ENCODE measurements at places on chromosomes 2 and 18.

DNA sequence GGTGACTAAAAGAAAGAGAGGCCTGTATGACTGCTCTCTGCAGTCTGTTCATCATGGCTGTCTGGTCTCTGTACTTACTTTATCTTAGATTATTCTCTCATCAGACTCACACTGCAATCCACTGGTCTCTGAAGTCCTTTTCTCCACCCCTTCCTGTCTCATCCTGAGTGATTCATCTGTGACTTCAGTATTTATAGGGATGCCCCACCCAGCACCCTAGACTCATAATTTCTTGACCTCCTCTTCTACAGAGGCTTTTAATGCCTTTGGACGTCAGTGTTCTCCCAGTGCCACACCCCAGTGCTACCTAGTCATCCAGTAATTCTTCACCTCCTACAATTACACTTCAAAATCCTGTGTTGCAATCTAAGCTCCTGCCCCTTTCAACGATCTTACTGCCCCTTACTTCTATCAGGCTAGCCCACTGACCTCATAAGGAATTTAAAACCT is 14.9 kb upstream of the ITPRID2 start:
- H3K4me1 ChIP-seq, result no peaks in the 10 kb centered on the region
- no peaks in the 10 kb centered on the region for H3K27me3 ChIP-seq
- H3K4me3 ChIP-seq, result no peak overlapping the region
- DNase-seq, result no peak
- H3K27ac ChIP-seq, result no peak overlapping the region

- H3K27ac ChIP-seq, result no peak overlapping the region
- H3K27me3 ChIP-seq, result no peaks in the 10 kb centered on the region
- H3K4me1 ChIP-seq, result no peaks in the 10 kb centered on the region
- H3K36me3 ChIP-seq, result no peaks in the 10 kb centered on the region
These were observed 3.0 kb upstream of the NCKAP5 start for GRCh38 chr2:133571249-133571648.

GRCh38 chr2:43890855-43891254 is 52.1 kb downstream of the ABCG8 start:
- H3K4me3 ChIP-seq, result no peak overlapping the region
- no peak for DNase-seq
- H3K36me3 ChIP-seq, result peaks cover 45% of the 10 kb centered on the region
- H3K27ac ChIP-seq, result no peak overlapping the region
- peaks cover under 1% of the 10 kb centered on the region for H3K4me1 ChIP-seq

GRCh38 chr2:220167956-220168355 is 540.5 kb downstream of the SLC4A3 start:
- H3K4me1 ChIP-seq, result no peaks in the 10 kb centered on the region
- H3K36me3 ChIP-seq, result no peaks in the 10 kb centered on the region
- H3K27ac ChIP-seq, result no peak overlapping the region

DNA sequence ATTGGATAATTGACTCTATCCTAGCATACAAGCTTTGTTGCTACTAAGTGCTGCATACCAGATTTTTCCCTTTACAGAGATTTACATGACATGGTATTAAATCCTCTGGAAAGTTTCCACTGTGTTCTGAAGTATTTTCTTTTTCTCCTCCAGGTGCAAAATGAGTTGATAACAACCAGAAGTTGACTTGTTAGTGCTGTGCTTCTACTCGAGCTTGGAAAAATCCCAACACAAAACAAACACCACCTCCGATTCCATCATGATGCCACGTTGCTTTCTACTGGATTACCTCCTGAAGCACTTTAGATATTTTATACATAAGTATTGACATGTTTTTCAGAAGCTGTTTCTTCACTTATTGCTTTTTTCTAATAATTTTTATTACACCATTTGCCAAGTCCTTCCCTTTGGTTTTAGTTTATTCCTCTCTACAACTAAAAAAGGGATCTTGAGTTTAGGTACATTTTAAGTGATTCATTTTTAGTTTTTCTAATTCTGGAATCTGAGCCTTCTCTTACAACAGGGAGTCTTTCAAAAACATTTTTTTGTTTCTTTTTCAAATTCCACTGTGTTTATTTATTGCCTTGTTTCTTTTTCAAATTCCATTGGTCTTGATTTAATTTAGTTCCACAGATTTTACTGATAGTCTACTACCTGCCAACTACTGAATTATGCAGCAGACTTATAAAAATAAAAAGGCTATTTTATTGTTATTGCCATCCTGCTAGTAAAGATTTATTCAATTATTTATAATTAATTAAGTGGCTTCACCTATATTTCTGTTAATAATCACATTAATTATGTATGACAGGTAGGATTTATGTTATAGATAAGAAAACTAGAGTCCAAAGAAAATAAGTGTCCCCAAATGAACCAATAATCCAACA is 143.4 kb downstream of the PPP1R1C start:
- H3K27ac ChIP-seq, result no peak overlapping the region
- no peaks in the 10 kb centered on the region for H3K27me3 ChIP-seq
- H3K4me1 ChIP-seq, result no peaks in the 10 kb centered on the region
- no peak overlapping the region for H3K4me3 ChIP-seq

DNA sequence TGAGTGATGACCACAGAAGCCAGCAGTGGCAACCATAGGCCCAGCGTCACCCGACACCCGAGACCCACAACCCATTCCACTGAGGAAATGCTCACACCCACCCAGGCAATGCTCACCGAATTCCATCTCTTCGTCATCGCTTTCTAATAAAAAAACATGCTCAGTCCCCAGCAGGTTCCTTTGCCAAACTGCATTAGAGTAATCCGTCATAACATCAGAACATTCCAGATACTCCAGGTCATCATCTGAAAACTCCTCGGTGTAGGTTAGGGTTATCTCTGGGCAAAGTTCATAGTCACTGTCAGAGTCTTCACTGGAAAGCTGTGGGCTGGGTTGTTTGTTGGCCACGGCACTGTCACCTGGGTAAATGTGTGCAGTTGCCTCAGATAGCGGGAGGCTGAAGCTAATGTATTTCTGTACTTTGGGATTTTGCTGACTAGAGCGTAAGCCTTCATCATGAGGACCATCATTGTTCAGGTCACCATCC is 49.3 kb downstream of the ALPK2 start:
- no peak overlapping the region for H3K27ac ChIP-seq
- no peaks in the 10 kb centered on the region for H3K4me1 ChIP-seq
- no peaks in the 10 kb centered on the region for H3K36me3 ChIP-seq
- peak; percentile 59 for DNase-seq
- no peaks in the 10 kb centered on the region for H3K27me3 ChIP-seq

DNA sequence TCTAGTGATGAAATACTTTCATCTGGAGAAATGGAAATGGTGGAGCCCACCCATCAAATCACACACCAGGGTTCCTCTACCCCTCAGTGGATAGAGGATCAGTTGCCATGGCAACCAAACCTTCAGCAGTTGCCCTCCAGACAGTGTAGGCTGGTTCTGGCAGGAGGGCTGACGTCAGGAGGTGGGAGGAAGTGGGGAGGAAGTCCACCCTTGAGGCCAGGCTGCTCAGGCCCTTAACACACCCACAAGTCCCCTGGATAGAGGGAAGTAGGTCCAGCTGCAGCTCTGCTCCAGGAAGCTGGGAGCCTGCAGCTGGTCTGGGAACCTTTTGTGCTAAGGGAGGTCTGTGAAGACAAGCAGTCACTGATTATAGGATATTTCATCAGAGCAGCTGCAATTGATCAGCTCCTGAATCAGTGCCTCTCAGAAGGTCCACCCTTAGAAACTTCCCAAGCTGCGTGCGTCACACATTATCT is 186.6 kb downstream of the MTX2 start:
- no peak overlapping the region for H3K4me3 ChIP-seq
- DNase-seq, result no peak
- H3K27me3 ChIP-seq, result no peaks in the 10 kb centered on the region
- H3K27ac ChIP-seq, result no peak overlapping the region

- no peak overlapping the region for H3K4me3 ChIP-seq
- H3K4me1 ChIP-seq, result peaks cover 45% of the 10 kb centered on the region
- H3K27me3 ChIP-seq, result no peaks in the 10 kb centered on the region
- DNase-seq, result peak; percentile 51
These were observed 2.0 kb upstream of the GAL3ST2 start for GRCh38 chr2:241774419-241775222.

GRCh38 chr2:179461420-179461819 is 196.8 kb upstream of the SESTD1 start:
- H3K4me1 ChIP-seq, result no peaks in the 10 kb centered on the region
- no peak for DNase-seq
- no peak overlapping the region for H3K4me3 ChIP-seq
- H3K27me3 ChIP-seq, result no peaks in the 10 kb centered on the region
- H3K27ac ChIP-seq, result no peak overlapping the region

- H3K4me3 ChIP-seq, result no peak overlapping the region
- H3K27me3 ChIP-seq, result no peaks in the 10 kb centered on the region
- H3K4me1 ChIP-seq, result no peaks in the 10 kb centered on the region
- H3K27ac ChIP-seq, result no peak overlapping the region
- no peak for DNase-seq
- no peaks in the 10 kb centered on the region for H3K36me3 ChIP-seq
These were observed 73.2 kb downstream of the TGFA start for GRCh38 chr2:70480468-70480867.

GRCh38 chr2:56376699-56377665 is 193.2 kb downstream of the CCDC85A start:
- H3K4me3 ChIP-seq, result no peak overlapping the region
- H3K27ac ChIP-seq, result no peak overlapping the region
- H3K27me3 ChIP-seq, result no peaks in the 10 kb centered on the region
- H3K36me3 ChIP-seq, result no peaks in the 10 kb centered on the region
- no peak for DNase-seq

DNA sequence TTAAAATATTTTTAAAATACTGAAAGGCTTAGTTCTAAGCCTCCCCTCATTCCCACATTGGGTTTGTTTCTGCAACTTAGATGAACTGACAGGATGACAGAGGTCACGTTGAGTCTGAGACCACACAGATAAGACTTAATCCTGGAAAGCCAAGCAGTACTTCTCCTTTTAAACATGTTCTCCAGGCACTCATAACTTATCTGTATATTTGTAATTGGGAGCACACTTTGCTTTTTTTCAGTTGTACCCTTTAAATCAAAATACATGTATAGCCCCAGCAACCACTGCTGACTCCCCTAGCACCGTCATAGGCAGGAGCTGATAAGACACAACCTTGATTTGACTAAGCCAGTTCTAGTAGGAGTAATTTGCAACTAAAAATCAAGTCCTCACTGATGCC is 394.8 kb downstream of the PID1 start:
- H3K27ac ChIP-seq, result no peak overlapping the region
- H3K4me3 ChIP-seq, result no peak overlapping the region
- DNase-seq, result no peak
- no peaks in the 10 kb centered on the region for H3K4me1 ChIP-seq
- H3K27me3 ChIP-seq, result no peaks in the 10 kb centered on the region
- H3K36me3 ChIP-seq, result no peaks in the 10 kb centered on the region

DNA sequence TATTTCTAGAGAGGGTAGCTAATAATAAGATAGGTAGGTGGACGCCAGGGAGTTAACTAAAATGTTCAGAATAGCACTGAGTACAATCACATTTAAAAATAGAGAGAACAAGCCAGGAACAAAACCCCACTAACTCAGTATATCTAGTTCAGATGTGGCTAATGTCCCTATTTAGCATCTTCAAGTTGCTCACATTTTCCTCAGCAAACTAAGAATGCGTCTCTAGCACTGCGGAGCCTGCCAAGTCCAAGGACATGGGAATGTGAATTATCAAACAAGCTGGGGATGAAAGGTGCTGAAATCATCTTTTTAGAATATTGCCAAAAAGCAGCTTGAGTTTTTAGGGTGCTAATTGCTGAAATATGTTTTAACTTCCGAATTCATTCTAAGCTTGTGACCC is 398.5 kb upstream of the FIGN start:
- no peak for DNase-seq
- no peaks in the 10 kb centered on the region for H3K36me3 ChIP-seq
- no peaks in the 10 kb centered on the region for H3K27me3 ChIP-seq
- H3K27ac ChIP-seq, result no peak overlapping the region
- no peak overlapping the region for H3K4me3 ChIP-seq

- no peaks in the 10 kb centered on the region for H3K36me3 ChIP-seq
- H3K4me1 ChIP-seq, result no peaks in the 10 kb centered on the region
- H3K27ac ChIP-seq, result no peak overlapping the region
These were observed 258.6 kb downstream of the SRBD1 start for GRCh38 chr2:45352506-45352905.

All from right lobe of liver (tissue), 6 donors.